ENCODE measurements at places on chromosomes 5 and 9.
A peak's percentile ranks its signal among the peaks of the same experiment; 100 is the strongest.

GRCh38 chr5:83363111-83363885 lies 108.2 kb upstream of the VCAN start:
- DNase-seq: no peak

DNA sequence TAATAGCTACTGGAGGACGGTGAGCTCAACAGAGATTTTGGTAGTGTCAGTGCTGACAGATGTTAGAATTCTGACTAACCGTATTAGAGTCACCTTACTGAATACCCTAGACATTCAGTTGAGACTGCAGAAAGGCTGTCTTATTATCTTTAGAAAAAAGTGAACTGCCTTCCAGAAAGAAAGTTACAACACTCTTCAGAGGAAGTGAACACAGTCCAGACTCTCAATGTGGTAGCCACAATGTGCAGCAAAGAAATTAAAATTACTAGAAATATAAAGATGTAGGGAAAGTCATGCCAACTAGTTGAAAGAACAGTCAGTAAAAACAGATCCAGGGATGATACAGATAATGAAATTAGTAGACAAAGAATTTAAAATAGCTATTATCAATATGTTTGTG lies 47.1 kb upstream of the COL15A1 start:
- DNase-seq: no peak

DNA sequence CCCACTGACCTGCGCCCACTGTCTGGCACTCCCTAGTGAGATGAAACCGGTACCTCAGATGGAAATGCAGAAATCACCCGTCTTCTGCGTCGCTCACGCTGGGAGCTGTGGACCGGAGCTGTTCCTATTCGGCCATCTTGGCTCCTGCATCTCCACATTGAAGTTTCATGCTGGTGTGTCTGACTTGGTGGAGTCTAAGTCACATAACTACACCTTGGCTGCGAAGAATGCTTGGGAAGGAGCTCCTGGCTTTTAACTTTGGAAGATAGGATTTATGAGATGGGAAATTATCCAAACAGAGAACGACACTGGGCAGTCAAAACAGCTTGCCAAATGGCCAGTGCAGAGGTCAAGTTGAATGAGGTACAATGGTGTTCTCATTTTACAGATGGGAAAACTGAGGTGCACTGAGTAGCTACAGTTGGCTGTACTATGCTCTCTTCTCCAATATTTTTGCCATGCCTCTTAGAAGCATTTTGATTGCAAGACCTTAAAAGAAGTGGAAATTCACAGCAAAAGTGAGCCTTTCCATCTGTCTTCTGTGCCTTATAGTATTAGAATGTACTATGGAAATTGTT lies 36.7 kb downstream of the CCDC192 start:
- peak; percentile 5 for DNase-seq

- DNase-seq: no peak
Measured at GRCh38 chr9:29830821-29831220, 2257.5 kb upstream of the C9orf72 start.

GRCh38 chr9:120440791-120441190 lies 139.2 kb downstream of the CDK5RAP2 start:
- DNase-seq: no peak

- DNase-seq: no peak
Measured at GRCh38 chr5:18069790-18070189, 435.5 kb downstream of the TAF11L14 start.

- DNase-seq: no peak
Measured at GRCh38 chr5:79005151-79005550, 20.0 kb upstream of the ARSB start.

GRCh38 chr5:143261748-143262392 lies 141.6 kb downstream of the NR3C1 start:
- DNase-seq: no peak

DNA sequence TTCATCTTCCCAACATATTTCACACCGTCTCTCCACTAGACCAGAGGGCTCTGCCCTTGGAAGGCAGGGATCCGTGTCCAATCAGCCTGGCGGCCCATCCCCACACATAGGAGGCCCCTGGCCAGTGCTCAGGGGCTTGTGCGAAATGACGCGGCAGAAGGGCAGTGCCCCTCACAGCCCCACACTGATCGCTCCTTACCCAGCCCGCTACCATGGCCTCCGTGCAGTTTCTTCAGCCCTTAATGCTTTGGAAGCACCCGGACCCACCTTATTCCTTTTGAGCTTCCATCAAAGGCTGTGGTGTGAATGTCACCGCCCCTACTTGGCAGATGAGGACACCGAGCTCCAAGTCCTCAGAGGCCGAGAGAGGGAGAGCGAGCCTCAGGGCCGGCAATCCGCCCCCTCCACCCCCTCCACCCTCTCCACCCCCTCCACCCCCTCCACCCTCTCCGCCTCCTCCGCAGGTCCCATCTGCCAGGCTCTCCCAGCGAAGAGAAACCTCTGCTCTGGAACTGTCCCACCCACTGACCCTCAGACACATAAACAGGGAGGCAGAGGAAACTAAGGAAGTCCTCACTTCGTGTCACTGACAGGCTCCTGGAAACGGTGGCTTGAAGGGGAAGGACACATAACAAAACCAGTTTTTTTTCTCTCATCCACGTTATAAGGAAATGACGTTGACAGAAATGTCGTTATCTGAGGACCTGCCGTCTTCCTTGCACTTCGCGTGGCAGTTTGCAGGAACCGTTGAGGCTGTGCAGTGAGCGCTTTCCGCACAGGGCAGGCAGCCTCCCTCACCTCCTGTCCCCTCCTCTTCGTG lies 13.9 kb downstream of the QSOX2 start:
- no peak for DNase-seq

DNA sequence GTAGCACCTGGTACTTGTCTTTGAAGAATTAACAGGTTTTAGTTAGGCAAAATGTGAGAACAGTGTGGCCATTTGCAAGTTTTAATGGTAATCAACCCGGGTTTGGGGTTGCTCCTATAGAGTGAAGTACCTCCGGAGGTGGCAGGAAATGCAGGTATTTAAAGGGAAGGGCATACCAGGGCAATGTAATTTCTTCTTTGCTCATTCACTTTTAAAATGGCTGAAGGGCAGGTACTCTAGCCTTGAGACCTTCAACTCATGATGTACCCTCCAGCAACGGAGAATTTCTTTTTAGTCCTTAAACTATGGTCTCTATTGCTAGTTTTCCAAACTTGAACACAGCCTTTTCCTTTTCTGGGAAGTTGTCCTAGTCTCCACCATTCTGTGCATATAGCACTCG lies 1.3 kb upstream of the HSPA4 start:
- DNase-seq: no peak

DNA sequence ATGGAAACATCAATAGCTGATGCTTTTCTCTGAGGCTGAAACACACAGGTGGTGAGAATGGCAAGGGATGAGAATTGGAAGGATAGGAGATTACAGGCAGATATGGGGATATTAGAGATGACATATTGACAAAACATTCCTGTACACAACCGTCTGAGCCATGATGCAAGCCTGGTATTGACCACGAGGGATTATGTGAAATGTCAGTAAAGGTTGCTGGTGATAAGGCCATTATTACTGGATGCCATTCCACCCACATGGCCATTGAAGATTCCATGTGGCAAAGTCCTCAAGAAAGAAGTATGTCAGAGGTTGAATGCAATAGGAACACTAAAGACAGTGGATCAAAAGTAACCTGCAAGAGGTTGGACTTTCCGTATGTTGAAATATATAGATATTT lies 15.7 kb downstream of the GRAMD2B start:
- no peak for DNase-seq

GRCh38 chr5:160054831-160055230 lies 45.9 kb downstream of the TTC1 start:
- DNase-seq: no peak

DNA sequence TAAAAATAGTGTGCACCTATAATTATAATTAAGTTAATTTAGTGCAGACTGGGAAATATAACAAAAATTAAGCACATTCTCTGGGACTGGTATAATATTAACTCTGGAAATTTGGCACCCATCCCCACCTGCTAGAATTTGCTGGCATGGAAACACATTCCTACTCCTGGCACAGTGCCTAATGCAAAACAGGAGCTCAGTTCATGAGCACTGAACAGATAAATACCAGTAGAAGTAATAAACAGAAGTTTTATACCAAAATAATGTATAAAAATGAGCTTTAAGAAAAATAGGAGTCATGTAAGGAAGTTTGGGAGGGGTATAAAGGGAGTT lies 23.7 kb upstream of the NPR3 start:
- DNase-seq: peak; percentile 36

GRCh38 chr9:110555551-110556331 lies 23.8 kb downstream of the SVEP1 start:
- DNase-seq: no peak

- no peak for DNase-seq
Measured at GRCh38 chr9:87681271-87682061, 44.5 kb upstream of the CTSL start.

GRCh38 chr5:54876-55569 lies 36.9 kb upstream of the PLEKHG4B start:
- DNase-seq: no peak

DNA sequence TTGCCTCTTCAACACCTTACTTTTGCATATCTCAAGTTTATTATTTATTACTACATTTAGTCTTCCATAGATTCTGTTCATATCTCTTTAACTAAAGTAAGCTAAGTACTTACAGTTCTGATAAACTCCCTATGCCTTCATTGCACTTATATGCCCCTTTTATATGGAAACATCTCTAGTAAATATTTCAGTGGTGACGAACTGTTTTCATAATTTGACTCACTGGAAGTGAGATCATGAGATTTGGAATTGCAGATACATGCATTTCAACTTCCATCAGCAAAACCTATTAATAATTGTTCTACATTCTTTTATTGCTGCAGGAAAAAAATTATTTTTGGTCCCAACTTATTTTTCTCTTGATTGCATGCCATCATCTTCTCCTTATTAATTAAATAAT lies 263.5 kb downstream of the CD180 start:
- DNase-seq: no peak

- no peak for DNase-seq
Measured at GRCh38 chr9:2023532-2023931, 8.4 kb downstream of the SMARCA2 start.

- DNase-seq: no peak
Measured at GRCh38 chr5:141441571-141442170, 11.4 kb downstream of the PCDHGA12 start.

- DNase-seq: no peak
Measured at GRCh38 chr9:127714020-127714750, 1.3 kb downstream of the PTRH1 start.

DNA sequence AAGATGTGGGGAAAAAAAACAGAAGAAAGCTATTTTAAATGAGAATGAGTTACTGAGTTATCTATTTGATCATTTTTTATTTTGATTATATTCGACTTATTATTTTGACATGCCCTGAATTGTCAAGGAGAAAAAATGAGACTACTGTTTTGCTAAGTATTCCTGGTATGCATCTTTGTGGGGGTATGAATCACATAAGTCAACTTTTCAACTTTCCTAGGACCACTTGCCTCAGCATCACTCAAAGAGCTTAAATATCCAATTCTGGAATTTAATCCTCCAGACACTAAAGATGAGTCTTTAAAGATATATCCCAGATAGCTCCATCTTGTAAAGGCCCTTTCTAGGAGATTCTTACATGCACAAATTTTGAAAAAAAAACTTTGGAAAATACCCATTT lies 17.4 kb upstream of the SPDL1 start:
- DNase-seq: no peak

DNA sequence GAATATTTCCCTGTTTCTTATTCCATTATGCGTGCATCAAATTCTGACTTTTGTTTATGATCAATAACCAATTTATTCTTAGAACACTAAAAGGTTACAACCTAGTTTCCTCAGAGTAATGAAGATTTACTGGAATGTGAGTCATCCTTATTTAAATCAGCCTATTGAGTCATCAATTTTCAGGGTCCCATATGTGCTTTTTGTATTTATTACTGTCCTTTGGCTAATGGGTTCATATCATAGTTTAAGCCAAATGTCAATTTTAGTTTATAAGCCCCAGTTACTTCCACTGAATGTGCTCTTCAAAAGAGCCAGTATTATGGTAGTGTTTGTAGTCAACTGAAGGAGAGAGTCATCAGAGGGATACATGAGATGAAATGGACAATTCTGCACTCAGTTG lies 359.2 kb downstream of the PRR16 start:
- no peak for DNase-seq

- DNase-seq: peak; percentile 30
Measured at GRCh38 chr5:131423056-131423455, 159.2 kb downstream of the CDC42SE2 start.

GRCh38 chr9:72540348-72540873 lies 19.0 kb downstream of the TMC1 start:
- no peak for DNase-seq

DNA sequence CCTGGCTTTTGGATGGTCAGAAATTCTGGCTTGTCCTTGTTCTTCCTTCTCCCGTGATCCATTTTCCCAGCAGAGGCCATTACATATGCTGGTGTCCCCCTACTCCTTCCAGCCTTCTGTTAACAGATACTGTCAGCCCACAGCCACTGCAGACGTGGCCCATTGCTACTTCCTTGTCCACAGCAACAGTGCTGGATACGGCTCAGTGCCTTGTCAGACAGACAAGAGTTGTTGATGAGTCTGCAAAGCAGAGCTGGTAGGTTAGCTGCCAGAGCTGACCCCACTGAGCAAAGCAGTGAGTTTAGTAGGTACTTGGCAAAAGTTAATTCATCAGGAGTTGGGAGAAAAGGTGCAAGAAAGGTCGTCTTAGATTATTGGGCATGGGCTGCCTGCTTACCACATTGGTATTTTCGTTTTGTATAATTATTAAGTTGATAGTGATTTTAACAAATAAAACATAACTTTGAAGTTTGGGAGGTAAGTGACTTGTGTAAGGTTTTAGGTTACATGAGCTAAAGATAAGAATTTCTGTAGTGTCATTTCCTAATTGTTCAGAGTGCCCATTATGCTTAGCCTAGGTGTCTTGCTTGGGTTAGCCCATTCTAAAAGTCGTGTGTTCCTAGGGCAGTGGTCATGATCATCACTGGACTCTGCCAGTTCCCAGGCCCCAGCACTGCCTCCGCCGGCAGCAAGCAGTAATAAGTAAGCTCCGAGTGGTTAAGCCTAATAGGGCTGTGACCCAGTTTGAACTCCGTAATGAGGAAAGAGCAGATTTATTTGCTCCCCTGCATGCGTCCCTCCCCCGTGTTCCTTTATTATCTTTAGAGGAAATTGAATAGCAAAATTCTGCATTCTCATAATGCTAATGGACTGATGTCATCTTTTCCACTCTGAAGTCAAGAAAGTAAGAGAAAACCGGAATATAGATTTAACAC lies 292.0 kb downstream of the FANCC start:
- no peak for DNase-seq

- DNase-seq: no peak
Measured at GRCh38 chr9:27534131-27534530, 4.5 kb upstream of the MOB3B start.

DNA sequence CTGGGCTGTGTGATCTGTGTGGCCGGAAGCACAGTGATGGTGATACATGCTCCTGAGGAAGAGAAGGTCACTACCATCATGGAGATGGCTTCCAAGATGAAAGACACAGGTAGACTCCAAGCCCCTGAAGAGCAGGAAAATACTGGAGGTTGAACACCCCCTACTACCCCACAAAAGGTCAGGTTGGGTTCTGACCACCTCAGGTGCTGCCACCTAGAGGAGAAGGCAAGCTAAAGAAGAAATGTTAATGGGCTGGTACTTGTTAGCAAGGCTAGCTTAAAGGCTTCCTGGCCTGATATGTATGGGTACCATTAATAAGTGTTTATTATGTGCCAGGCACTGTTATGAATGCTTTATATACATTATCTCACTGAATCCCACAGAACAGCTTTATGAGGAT lies 11.7 kb downstream of the NIPAL4 start:
- DNase-seq: no peak

All from NCI-H1105 treated with DMSO at 0.1 percent for 48 hours (cell line).